ENCODE measurements at places on chromosomes 11 and 22. TPM values are rescaled to one million over a fixed set of nuclear protein-coding genes. Genes with fewer than 3 reads are reported as not detected.

- no peak for DNase-seq
These were observed 94.5 kb downstream of the CASP12 start for GRCh38 chr11:104803776-104804175.

- DNase-seq, result no peak
These were observed 436.0 kb downstream of the MIAT start for GRCh38 chr22:27093422-27093821.

Gene P2RY6
- not detected for total RNA-seq

Gene TTC9C
- total RNA-seq, result 19.4 TPM

Gene TPBGL
- total RNA-seq, result 0.12 TPM

Gene TPH1
- total RNA-seq, result 0.74 TPM

- DNase-seq, result no peak
These were observed 54.4 kb downstream of the ENTHD1 start for GRCh38 chr22:39839204-39839603.

Gene CHORDC1
- 114 TPM for total RNA-seq

Gene LRRC32
- total RNA-seq, result 71.4 TPM

Gene STX3
- total RNA-seq, result 3.1 TPM

DNA sequence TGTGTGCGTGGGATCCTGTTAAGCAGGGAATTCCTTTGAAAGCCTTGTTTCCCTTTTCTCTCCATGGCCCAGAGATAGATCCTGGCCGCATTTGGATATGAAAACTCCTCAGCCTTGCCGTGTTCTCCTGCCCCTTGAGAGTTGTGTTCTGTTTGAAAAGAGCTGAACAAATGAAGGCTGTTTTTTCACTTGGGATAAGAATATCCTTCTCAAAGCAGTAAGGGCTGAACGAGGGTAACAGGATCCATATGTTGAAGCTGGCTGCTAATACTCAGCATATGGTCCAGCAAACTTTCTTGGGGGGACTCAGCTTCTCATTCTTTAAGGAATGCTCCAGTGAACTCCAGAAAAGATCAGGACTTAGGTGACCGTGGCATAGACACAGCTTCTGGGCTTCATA lies 114.5 kb upstream of the TTC12 start:
- DNase-seq, result no peak

Gene SEC14L6
- total RNA-seq, result not detected

- DNase-seq, result no peak
These were observed 62.8 kb downstream of the DDX10 start for GRCh38 chr11:108727665-108728064.

DNA sequence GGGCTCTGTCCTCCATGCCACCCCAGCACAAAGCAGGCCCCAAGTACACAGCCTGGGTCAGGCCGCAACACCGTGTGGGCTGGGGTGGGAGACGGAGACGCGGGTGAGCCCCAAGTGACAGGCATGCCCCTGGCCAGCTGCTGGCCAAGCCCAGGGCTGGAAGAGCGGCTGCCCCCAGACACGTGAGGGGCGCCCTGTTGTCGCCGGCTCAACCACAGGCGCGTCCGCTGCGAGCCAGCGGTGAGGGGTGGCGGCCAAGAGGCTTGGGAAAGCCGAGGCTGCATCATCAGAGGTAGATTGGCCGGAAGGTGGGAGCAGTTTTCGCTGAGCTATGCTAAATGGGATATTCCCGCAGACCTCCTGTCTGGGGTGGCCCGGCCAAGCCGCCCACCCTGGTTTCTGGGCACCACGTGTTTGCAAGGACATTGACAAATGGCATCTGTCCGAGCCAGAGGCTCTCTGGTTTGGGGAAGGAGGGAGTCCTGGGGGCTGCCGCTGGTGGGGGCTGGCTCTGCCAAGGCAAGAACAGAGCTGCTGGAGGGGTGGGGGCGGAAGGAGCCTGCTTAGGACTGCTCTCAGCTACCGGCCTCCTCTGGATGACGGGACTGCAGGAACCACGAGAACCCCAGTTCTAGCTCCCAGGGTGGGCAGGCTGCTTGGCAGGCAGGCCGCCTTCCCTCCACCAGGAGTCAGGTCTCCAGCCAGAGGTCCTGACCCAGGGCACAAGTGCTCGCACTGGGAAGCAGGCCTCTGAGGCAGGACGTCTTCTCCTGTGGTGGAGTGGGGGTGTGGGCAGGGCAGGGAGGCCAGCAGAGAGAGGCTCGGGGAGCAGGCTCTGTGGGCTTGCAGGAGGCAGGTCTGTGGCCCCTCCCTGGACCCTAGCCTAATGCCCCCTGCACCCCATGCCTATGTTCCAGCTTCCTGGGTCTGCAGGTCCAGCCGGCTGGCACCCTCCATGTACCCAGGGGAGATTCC lies 552 bp downstream of the PRR33 start:
- DNase-seq, result no peak
